ENCODE measurements at places on chromosomes 7 and 10.

DNA sequence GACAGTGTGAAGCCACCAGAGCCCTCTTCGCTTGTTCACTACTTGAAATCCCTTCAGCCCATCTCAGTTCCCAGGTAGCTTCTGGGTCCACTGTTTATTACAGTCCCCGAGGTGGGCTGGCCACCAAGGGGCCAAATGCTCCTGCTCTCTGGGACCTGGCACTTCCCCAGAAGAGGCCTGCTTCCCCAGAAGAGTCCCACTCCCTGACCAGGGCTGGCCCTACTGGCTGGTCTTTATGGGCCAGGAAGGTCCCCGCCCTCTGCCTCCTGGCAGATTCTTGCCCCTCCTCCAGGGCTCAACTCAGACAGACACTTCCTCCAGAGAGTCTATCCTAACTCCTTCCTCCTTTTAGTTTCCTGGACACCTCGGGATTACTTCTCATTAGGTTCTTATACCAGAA is 70.7 kb upstream of the LRRC18 start:
- DNase-seq, result peak; percentile 64

GRCh38 chr7:129946282-129946681 is 6.5 kb downstream of the UBE2H start:
- DNase-seq, result no peak

DNA sequence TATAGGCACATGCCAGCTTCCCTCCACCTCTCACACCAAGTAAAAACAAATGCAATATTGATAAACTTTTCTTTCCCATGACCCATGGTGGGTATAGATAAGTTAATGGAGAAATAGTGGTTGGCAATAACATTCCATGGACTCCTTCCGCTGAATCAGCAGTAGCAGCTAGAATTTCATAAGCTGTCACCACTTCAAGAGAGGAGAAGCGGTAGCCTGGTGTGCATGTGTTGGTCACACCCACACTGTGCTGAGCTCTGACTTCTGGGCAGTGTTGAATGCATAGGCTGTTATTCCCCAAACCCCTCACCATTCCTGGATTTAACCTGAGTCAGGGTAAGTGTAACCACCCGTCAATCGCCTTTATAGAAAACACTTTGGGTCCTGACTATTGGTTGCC is 32.5 kb upstream of the BMPER start:
- no peak for DNase-seq

- no peak for DNase-seq
Observed at GRCh38 chr10:6103591-6103990, 14.8 kb downstream of the RBM17 start.

DNA sequence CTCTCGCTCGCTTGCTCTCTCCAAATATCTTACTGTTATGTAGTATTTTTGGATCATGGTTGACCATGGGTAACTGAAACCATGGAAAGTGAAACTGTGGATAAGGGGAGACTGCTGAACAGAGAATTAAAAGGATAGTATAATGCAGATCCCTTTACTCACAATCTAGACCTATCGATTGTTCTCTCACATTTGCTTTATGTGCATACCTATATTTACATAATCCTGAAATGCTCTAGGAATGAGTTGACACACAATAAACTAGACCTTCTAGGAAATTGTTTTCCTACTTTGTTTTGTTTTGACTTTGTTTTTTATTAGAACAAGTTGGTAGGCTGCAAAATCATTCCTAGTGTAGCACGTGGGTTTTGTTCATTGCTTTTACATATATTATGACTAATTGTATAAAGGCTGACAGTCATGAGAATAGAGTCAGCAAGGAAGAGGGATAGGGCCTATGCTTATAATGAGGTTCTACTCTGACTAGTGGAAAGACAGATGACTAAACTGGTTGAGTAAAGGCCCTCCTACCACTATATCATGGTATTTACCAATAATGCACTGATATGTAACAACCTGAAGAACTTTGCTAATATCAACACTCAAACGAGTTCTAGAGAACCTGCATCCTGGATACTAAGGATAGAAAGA is 175.3 kb upstream of the TARP start:
- DNase-seq, result no peak

DNA sequence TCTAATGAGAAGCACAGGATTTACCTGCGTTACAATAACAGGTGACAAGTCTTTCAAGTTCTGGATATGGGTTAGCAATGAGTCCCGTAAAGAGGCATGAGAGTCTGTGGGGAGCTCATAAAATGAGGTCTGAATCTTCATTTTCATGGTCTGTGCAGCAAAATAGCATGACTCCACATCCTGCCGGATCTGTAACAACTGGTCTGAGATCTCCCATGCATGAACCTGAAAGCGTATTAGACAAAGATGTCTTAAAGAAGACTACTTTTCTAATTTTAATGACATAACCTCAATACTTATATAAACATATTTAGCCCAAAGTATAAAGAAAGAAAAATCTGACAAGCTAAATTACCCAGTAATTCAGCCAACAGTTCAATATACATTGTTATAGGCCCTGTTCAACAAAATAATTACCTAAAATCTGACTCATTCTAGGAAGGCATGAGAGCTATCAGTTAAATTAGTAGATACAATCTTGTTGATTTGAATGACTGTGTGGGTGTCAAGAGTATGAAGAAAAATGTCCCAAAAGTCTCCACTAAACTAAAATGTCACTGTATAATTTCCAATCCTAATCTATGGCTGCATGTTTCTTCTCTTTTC is 36.9 kb downstream of the TNPO3 start:
- DNase-seq, result no peak

DNA sequence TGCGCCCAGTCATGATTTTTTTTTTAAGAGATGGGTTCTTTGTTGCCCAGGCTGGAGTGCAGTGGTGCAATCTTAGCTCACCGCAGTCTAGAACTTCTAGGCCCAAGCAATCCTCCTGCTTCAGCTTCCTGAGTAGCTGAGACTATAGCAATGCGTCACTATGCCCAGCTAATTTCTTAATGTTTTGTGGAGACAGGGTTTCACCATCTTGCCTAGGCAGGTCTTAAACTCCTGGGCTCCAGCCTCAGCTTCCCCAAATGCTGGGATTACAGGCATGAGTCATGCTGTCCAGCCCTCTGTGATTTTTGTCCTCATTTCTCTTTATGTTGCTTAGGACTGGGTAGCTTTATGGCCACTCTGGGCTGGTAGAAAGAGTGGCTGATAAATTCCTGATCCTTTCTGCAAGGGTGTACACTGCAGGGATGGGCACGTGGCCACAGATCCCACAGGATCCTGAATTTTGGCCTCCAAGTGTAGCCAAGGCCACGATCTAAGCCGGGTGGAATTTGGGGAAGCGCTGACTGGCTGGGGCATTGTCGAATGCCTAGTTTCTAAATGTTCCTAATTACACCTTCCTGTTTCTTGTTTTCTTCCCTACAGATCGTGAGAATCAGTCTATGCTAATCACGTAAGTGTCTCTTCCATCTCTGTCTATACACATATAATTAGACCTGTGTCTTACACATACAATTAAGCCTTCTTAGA is 24.1 kb upstream of the MYH16 start:
- no peak for DNase-seq

DNA sequence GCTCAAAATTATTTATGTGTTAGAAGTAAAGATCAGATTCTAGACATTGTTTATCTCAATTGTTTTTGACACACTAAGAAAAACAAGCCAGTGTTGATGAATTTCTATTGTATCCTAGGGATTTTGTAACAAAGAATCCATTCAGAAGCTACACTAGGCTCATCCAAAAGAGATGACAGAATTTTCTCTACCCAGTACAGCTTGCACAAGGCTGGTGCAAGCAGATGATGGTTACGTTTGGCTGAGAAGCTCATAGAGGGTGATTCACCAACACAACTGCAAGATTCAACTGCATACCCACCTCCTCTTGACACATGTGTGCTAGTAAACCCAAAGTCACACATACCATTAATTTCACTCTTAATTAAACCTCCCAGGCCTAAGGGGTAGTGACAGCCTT is 20.8 kb downstream of the GRM3 start:
- DNase-seq, result no peak

- DNase-seq, result no peak
Observed at GRCh38 chr7:103679151-103680132, 233.4 kb upstream of the SLC26A5 start.

DNA sequence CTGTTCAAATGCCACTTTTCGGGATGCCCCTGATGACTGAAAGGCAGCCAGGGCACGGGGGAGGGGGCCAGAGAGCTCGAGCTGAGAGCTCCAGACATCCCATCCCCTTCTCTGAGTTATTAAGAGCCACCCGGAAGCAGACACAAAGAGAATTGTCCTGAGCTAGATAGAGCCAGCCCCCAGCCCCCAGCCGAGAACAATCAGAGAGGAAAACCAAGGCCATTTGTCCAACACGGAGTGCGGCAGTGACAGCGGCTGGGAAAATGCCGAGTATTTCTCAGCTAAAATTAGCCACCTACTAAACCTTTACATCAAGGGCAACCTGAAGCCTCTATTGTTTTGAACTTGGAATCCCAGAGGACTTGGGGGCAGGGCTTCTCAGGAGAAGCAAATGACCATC is 51.0 kb downstream of the UNC5B start:
- DNase-seq, result no peak

DNA sequence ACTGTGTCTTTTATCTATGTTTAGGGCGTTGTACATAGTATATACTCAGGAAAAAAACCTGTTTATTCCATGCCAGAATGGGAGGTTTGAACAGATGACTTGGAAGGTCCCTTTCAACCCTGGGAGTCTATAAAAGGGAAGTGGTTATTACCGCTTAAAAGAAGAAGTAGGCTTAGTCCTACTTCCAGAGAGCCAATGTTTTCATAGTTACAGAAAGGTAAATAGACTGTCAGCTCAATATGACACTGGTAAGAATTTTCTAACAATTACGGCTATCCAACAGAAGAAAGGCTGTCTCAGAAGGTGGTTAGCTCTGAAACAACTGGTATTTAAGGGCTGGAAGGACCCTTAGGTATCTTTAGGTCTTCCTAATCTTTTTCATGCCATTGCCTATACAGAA is 1.1 kb upstream of the TFAM start:
- DNase-seq, result no peak

DNA sequence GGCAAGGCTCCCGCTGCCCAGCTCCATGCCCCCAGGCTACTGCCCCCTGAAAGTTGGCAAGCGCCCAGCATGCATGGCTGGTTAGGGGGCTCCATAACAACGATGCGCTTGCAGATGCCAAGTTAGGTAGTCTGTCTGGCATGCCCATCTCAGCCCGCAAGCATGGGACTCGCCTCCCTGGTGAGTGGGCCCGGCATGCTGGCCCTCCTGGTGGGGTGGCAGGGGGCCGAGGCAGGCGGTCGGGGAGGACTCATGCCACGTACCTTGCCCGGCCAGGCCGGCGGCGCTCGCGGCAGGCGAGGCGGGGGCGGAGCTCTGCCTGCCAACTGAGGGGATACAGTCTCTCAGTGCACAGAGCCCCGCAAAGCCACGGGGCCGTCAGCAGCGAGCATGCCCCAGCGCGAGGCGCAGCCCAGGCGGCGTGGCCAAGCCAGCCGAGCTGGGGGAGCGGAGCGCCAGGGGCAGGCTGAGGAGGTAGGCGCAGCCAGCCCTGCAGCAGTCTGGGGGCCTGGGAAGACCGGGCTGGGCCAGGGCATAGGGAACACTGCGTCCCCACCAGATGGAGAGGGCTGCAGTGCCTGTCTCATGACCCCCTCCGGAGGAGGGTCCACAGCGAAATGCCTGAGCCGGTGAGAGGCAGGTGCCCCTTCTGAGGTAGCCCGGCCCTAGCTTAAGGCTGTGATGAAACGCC is 28.0 kb upstream of the NDST2 start:
- DNase-seq, result no peak

DNA sequence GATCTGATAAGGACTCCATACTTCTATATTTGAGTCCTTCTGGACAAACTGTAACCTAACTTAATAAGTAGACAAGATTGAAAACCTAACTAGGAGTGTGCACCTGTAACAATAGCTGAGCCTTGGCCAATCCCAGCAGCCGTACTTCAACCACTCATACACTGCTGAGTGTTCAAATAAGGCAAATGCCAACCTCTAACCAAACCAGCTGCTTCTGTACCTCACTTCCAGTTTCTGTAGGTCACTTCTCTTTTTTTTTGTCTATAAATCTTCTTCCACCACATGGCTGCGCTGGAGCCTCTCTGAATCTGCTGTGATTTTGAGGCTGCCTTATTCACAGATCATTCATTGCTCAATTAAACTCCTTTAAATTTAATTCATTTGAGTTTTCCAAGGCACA is 753.2 kb downstream of the DNAJB9 start:
- DNase-seq, result no peak

GRCh38 chr7:51101111-51101757 is 215.4 kb downstream of the COBL start:
- DNase-seq, result no peak

- no peak for DNase-seq
Observed at GRCh38 chr7:90209776-90210175, 1.8 kb upstream of the STEAP2 start.

DNA sequence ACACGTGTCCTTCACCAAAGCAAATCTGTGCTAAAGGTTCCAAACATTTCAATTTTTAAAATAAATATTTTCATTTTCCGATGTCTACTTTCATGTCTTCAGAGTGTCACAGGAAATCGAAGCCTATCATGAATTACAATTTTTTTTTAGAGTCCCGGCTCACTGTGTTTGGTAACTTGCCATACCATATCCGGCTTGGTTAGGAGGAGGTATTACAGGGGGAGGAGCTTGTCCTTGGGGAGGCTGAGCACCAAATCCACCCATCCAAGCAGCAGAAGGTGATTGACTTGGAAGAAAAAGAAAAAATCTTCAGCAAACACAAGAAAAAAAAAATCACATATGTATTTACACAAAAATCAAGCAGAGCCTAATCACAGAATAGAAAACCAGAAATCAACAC is 21.3 kb downstream of the TIAL1 start:
- DNase-seq, result no peak

DNA sequence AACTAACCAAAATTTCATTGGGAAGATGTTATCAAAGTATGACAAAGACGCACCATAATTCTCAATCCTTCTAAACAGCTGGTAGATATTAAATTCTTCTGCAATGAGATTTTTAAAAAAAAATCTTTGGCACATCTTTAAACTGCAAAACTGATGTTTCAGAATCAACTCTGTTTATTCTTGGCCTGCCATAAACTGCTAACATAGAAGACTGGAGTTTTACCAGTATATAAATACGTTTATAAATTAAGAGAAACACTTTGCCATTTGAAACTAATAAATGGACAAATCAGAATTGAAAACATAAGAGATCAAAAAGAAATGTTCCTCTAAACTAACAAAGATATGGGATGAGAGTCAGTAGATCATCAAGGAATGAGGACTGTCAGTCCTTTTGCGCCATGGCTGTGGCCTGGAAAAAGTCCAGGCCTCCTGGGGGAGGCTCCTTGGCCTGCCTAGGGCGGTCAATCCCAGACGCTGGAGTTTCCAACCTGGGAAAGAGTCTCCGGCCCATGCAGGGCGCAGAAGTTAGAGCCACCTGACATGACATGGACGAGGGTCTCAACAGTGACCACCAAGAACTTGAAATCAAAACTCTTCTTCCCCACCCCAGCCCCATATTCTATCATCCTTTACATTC is 34.2 kb upstream of the NEBL start:
- DNase-seq, result no peak

GRCh38 chr7:36025190-36025589 is 127.9 kb upstream of the EEPD1 start:
- no peak for DNase-seq

- no peak for DNase-seq
Observed at GRCh38 chr10:111179514-111179913, 102.7 kb downstream of the ADRA2A start.

- DNase-seq, result no peak
Observed at GRCh38 chr7:138500892-138501291, 40.8 kb downstream of the TRIM24 start.
